ENCODE measurements at places on chromosomes 2 and 18.

DNA sequence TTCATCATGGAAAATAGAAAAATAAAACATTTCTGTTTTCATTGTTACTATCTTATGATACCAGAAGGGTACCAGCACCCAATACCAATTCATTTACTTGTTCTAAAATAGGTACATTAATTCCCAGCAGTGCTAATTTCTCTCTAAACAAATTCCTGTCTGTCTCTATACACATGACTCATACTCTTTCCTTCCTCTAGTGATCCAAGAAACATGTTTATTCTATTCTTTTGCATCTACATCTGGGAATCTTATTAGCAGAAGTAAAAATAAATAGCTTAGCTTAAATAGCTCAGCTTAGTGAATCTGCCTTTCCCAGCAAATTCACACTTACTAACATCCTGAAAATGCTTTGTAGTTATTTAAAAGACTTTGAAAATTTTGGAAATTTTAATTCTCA lies 84.5 kb upstream of the MAPRE2 start:
- no peak for DNase-seq

- no peak for DNase-seq
These were observed 195.7 kb downstream of the PIEZO2 start for GRCh38 chr18:10953672-10954071.

DNA sequence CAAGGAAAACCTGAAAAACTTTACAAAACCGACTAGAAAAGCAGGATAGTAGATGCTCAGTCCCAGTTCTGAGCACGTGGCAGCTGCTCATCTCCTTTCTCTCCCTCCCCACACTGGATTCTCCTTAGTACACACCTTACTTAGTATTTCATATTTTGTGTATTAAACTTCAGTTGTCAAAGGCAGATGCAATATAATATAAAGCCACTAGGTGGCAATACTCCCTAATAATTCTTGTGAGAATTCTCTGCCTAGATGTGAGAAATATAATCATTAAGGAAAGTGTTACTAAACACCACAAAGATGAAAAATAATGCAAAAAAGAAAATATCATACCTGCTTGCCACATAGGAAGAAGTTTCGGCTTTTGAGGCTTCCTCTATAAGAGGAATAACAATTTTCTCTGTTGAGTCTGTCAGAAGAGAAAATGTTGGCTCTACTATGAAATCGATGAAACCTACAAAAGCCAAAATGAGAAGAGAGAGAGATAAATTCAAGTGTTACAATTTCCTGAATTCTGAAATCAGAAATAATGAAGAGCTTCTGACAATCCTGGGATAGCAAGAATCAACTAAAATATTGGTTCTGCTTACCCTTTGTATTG lies 200.6 kb downstream of the PPP1R1C start:
- DNase-seq, result no peak

GRCh38 chr2:12282780-12283695 lies 433.7 kb upstream of the TRIB2 start:
- no peak for DNase-seq

DNA sequence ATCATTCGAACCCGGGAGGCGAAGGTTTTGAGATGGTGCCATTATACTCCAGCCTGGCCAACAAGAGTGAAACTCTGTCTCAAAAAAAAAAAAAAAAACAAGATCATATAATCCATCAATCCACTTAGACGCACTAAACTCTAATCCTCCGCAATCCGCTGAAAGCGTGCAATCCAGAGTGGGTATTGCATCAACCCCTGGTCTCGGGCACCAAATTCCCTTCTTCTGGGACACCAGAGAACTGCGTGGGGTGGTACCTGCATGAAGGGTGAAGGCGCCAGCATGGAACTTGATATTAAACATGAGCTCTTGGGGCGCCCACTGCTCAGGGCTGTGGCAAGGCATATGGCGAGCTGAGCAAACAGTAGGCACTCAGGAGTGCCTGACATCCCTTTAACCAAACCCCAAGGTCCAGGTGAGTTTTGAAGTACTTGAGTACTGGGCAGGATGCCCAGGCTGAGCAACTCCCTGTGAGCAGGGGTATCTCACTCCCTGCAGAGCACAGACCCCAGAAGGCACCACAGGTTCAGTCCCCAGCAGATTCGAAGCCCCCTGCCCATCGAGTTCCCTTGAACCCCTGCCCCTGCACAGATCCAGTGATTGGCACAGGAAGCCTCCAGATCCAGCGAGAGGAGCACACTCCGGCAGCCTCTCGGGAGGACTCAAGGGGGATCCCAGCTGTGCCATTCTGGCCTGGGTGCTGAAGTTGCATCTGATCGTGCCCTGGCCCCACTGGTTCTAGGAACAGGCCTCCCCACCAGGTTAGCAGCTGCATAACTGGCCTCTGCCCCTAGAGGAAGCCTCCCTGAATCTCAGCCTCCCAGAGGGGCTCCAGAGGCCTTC lies 8.0 kb downstream of the ALPI start:
- DNase-seq, result no peak

GRCh38 chr2:6590442-6590841 lies 275.3 kb downstream of the CMPK2 start:
- DNase-seq, result no peak

DNA sequence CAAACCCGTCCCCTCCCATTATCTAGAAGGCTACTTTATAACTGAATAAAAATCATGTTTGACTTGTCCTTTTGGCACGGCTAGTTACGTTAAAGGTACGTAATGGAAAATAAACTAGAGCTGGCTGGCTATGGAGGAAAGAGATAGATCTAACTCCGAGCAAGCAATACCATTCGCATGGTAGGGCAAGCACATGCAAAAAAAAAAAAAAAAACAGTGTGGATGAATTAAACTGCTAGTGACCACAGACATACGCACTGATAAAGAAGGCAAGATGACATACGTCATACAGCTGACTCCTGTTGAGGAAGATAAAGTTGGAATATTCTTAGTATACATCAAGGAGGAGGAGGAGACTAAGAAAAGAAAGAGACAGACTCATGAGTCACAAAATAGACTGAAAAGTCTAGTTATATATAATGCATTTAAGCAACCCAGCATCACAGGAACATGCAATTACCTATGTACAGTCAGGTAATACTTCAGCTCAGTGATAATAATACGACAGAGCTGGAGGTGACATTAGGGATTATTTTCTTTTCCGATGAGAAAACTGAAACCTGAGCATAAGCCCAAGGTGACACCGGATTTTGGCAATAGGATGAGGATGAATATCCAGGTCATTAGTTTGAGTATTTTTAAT lies 37.9 kb upstream of the NARS1 start:
- no peak for DNase-seq

- DNase-seq, result no peak
These were observed 65.4 kb downstream of the LRRFIP1 start for GRCh38 chr2:237692601-237693290.

DNA sequence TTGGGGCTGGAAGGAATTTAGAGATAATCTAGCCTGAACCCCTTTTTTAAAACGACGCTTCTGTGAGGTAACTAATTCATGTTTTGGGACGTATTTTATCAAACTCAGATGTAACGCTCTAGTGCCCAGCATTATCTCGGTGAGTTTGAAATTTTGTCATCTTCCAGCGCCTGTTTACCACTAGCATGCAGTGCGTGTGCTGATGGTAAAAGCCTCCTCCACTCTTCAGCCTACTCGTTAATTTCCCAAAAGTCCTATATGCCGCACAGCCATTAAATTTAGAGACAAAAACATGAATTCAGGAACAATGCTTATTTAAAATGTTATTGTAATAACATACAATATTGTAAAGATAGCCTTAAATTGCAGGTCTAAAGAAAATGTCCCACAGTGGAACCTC lies 2.8 kb downstream of the ZCCHC2 start:
- no peak for DNase-seq

GRCh38 chr2:232292395-232293154 lies 86.0 kb upstream of the ALPP start:
- no peak for DNase-seq

DNA sequence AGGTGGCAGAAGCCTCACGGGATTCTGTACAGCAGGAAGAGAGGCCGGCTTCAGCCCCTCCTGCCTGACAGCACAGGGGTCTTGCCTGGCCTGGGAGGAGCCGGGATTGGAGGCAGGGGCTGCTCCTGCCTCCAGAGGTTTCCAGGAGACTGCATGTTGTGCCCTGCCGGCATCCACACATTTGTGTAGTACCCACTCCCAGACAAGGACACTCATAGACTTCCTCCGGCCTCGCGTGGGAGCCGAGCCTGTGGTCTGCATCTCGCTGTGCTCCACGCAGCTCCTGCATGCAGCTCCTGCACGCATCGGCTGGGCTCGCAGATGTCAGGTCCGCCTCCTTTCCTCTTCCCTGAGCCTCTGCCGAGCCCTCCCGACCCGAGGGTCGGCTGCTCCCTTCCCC lies 34.7 kb downstream of the TPO start:
- DNase-seq, result no peak

- peak; percentile 15 for DNase-seq
These were observed 27.5 kb downstream of the EML4 start for GRCh38 chr2:42196403-42197267.

GRCh38 chr2:54539683-54540082 lies 83.6 kb downstream of the SPTBN1 start:
- DNase-seq, result no peak

- DNase-seq, result no peak
These were observed 226.1 kb downstream of the VAPA start for GRCh38 chr18:10139783-10140410.

DNA sequence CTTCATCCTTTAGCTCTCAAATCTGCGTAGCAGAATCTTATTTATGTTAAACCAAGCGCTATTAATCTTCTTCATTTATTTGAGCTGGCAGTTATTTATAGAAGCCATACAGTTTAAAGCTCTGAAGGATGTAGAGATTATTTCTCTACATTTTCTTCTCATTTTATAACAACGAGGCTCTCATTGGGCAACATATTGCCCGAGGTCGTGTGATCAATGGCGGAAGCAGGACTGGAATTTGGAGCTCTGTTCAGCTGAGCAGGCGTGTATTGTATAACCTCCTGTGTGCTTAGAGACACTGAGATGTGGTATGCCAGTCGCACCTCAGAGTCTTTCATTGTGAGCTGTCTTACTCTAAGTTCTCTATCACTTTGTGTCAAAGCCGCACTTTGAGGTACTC lies 17.5 kb upstream of the DRC1 start:
- no peak for DNase-seq

GRCh38 chr18:41034413-41034812 lies 920.6 kb upstream of the PIK3C3 start:
- no peak for DNase-seq

GRCh38 chr18:71433373-71433772 lies 1110.8 kb downstream of the CBLN2 start:
- no peak for DNase-seq

DNA sequence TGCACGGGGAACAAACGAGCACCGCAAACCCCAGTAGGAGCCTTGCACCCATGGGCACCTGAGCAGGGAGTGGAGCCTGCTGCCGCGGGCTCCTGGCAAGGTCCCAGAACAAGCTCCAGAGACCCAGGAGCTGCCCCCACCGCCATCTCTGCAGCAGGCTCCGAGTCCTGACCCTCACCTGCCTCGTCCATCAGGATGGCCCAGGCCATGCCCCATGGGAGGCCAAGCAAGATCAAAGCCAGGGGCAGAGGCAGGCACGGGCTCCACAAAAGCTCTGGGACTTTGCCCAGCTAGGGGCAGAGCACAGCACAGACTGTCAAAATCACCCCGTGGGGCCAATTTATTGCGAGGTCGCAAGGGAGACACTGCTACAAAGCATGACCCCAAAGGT lies 43.6 kb downstream of the GPC1 start:
- DNase-seq, result no peak

- DNase-seq, result no peak
These were observed 450.1 kb upstream of the PKDCC start for GRCh38 chr2:41597680-41598079.

DNA sequence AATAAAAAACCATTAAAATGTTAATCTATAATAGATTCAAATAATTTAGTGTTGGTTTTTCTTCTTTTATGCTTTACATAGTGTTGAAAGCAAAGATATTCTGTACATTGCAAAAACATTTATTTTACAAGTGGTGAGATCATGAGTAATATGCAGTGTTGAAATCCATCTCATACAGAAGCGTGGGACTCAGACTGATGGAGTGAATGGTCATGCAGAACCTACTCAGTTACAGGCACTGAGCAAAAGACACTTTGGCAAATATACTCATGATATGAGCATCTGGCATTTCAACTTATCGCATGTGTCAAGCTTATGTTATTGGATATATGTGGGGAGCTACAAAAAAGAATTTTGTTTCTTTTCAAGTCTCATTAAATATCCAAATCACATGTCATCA lies 620.2 kb upstream of the NETO1 start:
- no peak for DNase-seq

GRCh38 chr18:407626-408224 lies 92.8 kb downstream of the COLEC12 start:
- no peak for DNase-seq

DNA sequence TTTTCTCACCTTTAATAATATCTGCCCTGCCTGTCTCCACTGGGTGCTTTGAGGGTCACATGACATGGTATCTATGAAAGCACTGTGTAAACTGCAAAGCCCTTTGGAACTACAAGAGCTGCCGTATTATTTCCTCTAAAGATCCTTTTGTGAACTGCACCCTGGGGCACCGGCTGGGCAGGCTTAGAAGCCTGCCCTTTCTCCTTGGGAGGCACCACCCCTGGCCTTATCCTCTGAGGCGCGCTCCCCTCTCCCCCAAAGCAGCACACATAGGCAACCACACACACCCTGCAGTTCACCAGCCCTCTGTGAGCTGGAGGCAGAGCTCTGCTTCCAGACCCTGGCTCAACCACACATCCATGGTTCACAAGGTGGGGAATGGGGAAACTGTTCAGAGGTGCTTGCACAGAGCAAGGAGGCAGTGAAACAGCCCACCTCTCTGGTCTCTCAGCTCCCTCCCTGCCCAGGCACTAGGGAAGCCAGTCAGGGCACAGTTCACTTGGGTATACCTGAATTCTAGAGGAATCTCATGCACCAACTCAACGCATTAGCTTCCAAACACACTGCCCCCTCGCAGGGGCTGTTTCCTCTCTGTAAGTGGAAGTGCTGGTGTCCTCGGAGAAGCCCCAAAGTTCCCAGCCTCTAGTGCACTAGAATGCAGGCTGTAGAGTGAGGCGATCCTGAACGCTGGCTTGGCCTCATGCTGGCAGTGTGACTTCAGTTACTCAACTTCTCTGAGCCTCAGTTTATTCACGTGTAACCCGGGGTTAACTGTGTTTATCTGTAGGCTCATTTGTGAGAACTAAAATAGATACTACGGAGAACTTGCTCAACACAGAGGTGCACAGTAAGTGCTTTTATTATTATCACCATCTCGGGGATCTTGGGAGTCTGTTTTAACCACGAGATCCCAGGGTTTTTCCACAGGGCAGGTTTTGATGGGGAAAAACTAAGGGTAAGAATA lies 11.0 kb downstream of the SIGLEC15 start:
- DNase-seq, result no peak

- no peak for DNase-seq
These were observed 149.4 kb upstream of the SLC1A4 start for GRCh38 chr2:64839844-64840243.
